ENCODE measurements at places on chromosomes 11 and 22.

DNA sequence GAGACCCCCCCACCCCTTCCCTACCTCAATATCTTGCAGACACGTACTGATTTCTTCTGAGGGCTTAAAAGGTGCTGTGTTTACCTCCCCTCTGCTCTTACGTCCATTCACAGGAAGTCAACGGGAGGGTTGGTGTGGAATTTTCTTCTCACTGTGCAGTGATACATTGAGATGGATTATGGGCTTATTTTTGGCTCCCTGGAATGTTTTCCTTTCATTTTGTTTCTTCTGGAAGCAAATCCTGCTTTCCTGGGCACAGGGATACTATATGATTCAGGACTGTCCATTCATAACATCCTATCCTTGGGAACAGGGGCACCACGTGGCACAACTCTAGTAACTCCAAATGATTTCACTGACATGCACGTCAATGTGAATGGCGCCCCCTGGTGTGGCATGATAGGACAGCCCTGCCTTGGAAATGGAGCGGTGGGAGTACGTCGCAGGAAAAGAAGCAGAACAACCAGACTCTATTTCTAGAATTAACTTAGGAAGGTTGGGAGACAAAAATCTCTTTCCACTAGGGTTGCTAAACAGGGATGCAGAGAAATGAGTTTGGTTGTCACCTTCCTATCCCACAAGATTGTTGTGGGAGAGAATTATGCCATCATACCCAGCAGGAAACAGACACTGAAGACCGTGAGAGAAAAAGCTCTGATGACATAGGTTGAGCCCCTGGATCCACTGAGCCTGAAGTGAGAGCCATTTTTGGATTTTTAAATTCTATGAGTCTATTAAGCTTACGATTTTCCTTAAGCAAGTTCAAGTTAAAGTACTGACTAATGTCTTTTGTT is 146.5 kb upstream of the RAG2 start:
- peak; percentile 59 for DNase-seq

- no peak for DNase-seq
Measured at GRCh38 chr11:626475-627307, at the start of gene SCT. Gene SCT, minus strand, starts transcription at chr11:627181. Its CDS starts 38 bp downstream, at chr11:627143.

- no peak for DNase-seq
Measured at GRCh38 chr11:117613521-117613920, 183.5 kb downstream of the DSCAML1 start.

DNA sequence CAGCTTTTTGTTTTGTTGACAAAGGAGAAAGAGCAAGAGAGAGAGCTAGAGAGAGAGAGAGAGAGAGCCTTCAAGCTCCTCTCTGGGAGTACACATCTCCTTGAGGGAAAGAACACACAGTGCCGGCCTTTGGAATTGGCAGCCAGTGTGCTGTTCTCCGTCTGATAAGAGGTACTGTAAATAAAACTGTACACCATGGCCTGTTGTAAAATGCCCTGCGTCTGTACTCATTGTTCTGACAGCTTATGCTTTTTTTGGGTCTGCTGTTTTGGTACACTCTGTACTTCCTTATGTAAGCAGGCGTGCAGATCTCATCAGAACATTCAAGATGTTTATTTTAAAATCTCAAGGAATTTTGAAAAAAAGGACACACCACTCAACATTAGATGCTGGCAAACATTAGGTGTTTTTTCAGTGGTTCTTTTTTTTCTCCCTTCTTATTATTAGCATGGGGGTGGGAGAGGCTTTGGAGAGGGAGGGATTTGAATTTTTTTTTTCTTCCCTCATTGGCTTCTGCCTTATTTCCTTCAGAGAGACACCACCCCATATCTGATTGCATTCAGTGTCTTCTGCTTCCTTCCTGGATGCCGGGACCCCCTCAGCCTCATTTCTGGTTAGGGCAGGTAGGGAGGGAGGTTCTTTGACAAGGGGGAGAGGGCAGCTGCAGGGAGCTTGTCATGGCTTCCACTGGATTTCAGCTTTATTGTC is 116.8 kb upstream of the NNMT start:
- no peak for DNase-seq

- DNase-seq: no peak
Measured at GRCh38 chr11:93491973-93492372, 51.2 kb downstream of the SMCO4 start.

DNA sequence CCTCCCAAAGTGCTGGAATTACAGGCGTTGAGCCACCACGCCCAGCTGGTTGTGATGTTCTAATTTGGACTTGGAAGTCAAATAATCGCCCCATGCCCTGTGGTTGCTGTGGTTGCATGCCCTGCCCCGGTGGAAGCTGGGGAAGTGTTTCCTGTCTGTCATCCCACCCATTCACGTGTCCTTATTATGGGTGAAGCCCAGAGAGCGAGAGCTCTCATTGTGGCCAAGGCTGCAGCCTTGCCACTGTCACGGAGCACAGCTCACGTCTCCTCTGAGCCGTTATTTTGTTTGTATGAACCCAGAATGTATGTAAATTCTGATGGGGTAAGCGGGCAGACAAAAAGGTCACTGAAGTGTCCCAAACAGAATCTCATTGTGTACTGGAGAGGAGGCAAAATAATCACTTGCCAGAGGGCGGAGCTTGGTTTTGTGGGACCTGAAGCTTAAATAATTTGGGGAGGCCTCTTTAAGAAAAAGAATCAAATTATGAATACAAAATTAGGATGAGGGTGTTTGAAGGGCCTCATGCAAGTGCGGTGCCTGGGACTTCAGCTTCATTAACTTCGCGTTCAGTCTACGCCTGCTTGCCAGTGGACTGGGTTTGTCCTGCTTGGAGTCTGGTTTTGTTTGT is 25.8 kb upstream of the TREH start:
- no peak for DNase-seq

DNA sequence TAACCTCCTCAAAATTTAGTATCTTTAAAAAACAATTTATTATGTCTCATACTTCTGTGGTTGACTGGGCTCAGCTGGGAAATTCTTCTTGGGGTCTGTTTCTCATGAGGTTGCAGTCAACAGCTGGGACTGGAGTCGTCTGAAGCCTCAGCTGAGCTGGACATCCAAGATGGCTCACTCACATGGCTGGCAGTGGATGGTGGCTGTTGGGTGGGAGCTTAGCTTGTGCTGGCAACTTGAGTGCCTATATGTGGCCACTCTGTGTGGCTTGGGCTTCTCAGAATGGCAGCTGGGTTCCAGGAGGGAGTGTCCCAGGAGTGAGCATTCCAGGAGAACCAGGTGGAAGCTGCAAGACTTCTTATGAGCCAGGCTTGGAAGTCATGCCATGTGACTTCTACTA is 13.2 kb downstream of the THY1 start:
- no peak for DNase-seq

- DNase-seq: no peak
Measured at GRCh38 chr11:6941970-6942369, 15.7 kb downstream of the ZNF215 start.

DNA sequence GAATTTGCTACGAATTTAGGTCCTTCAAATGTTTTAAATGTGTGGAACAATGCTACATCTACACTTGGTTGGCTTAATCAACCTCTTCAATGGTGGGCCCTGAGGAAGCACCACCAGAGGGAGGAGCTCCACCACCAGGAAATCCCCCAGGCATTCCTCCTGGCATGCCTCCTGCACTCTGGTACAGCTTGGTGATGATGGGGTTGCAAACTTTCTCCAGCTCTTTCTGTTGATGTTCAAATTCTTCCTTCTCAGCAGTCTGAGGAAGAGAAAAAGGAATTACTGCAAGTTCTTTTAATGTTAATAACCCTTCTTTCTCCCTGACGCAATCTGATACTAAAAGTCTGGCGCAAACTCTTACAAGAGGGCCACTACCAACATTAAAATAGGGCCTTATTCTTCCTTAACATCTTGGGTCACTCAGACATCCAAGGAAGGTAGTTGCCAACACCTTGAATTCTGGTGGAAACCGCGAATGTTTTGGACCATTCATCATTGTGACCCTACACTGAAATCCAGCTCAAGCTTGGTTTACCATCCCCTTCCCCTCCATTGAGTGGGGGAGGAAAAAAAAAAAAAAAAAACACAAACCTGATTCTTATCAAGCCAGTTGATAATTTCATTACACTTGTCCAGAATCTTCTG is 4.2 kb downstream of the HSPA8 start:
- no peak for DNase-seq

GRCh38 chr11:10696468-10697322 is 3.1 kb upstream of the IRAG1 start:
- no peak for DNase-seq

- no peak for DNase-seq
Measured at GRCh38 chr22:24497841-24498258, 2.7 kb downstream of the UPB1 start.

All from COR-L47 (cell line).